Activated T-helper 1 cell treated with anti-CD3 and anti-CD28 coated beads, Interleukin-12 subunit alpha, Interleukin-12 subunit beta, Interleukin-2, Interleukin-4 antibody, amounts not matched to agents 30 ng/mL and 10 ng/mL and 1 ng/mL, durations not matched to agents 14 hours and 24 hours and 36 hours (primary cell): ENCODE measurements at places on chromosomes 3 and 15. TPM values are rescaled to one million over a fixed set of nuclear protein-coding genes. Genes with fewer than 3 reads are reported as not detected.
A peak's percentile ranks its signal among the peaks of the same experiment; 100 is the strongest.

LIPC gene
- 0.62 and 0.69 TPM in 2 replicates for total RNA-seq

DUOXA1 gene
- total RNA-seq, result 0.37 TPM in 1 of 2 replicates, not detected in the other

LRRC2 gene
- total RNA-seq, result not detected in 2 replicates

ZNF660 gene
- total RNA-seq, result 0.21 TPM in 1 of 2 replicates, not detected in the other

CCDC80 gene
- total RNA-seq, result 0.23 TPM in 1 of 2 replicates, not detected in the other

WDR93 gene
- total RNA-seq, result not detected in 2 replicates

MUC20 gene
- total RNA-seq, result 5.0 and 6.6 TPM in 2 replicates

MOBP gene
- not detected in 2 replicates for total RNA-seq

TM4SF18 gene
- total RNA-seq, result not detected in 2 replicates

IREB2 gene
- total RNA-seq, result 98.0 and 103 TPM in 2 replicates

ZNF860 gene
- 0.34 and 0.81 TPM in 2 replicates for total RNA-seq

OR5H1 gene
- not detected in 2 replicates for total RNA-seq

CFAP91 gene
- 0.24 TPM in 1 of 2 replicates, not detected in the other for total RNA-seq

PLA2G4D gene
- not detected in 2 replicates for total RNA-seq

GRCh38 chr3:52396907-52397591 lies 47.9 kb downstream of the SEMA3G start:
- no peak overlapping the region for H3K27ac ChIP-seq
- no peaks in the 10 kb centered on the region for H3K4me1 ChIP-seq
- no peak for DNase-seq
- peaks cover 14% of the 10 kb centered on the region for H3K36me3 ChIP-seq
- H3K27me3 ChIP-seq, result no peaks in the 10 kb centered on the region

DNA sequence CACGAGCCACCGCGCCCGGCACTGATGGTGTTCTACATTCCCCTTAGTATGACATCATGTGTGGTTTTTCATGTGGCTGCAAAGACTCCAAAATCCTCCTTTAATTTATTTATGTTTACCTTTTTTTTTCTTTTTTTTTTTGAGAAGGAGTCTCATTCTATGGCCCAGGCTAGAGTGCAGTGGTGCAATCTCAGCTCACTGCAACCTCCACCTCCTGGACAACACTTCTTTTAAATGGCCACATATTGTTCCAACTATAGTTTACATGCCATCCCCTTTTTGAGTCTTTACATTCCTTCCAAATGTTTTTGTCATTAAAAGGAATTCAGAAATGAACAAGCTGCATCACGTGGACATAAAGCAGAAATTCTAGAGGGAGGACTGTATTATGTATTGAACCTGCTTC lies 10.3 kb upstream of the CDV3 start:
- no peaks in the 10 kb centered on the region for H3K36me3 ChIP-seq
- H3K27me3 ChIP-seq, result peaks cover 2% of the 10 kb centered on the region
- no peak overlapping the region for H3K4me3 ChIP-seq
- H3K27ac ChIP-seq, result no peak overlapping the region
- no peaks in the 10 kb centered on the region for H3K4me1 ChIP-seq

DNA sequence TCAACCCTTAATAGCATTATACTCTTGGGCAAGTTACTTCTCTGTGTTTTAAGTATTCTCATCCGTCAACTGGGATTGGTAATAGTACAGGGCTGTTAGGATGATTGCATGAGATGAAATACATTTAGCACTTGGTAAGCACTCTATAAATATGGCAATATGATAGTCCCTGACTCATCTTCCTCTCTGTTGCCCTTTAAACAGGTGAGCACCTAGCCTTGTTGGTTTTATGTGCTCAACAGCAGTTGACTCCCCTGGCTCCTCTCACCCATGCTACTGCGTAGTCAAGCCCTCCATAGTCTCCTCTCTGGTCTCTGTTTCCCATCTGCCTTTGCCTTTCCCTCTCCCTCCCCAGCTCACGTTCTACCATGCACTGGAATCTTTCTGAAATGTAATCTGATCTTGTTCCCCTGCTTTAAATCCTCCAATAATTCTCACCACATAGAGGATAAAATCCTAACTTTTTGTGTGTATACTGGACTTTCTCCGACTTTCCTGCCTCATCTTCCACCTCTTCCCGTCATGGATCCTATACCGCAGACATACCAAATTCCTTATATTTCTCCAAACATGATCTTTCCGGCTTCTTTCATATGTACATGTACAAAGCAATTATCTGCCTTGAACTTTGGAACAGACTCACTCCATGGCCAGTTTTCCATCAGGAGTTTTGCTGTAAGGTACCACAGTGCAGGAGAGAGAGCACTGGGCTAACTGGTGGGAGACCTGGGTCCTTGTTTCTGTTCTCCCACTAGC lies 42.3 kb downstream of the FSD2 start:
- peaks cover 1% of the 10 kb centered on the region for H3K27me3 ChIP-seq
- no peak for DNase-seq
- peak overlapping the region; percentile 5 for H3K27ac ChIP-seq
- H3K4me3 ChIP-seq, result no peak overlapping the region

GRCh38 chr15:73732930-73733329 lies 20.2 kb downstream of the INSYN1 start:
- H3K36me3 ChIP-seq, result no peaks in the 10 kb centered on the region
- H3K27ac ChIP-seq, result no peak overlapping the region
- no peaks in the 10 kb centered on the region for H3K27me3 ChIP-seq
- no peaks in the 10 kb centered on the region for H3K4me1 ChIP-seq

DNA sequence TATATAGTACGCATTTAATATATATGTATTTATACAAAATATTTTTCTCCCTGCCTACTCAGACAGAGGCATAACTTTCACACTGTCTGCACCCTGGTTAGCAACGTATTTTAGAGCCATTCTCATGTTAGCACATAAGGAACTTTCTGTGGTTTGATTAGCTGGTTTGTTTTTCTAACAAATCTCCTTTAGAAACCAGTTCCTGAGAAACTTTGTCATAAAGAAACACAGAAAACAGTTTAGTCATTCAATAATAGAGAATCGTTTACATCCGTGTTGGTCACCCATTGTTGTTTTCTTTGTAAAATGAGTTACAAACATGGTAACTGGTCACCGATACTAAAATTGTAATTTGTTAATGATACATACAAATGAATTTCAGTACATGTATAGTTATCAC lies 5.9 kb upstream of the NGRN start:
- no peaks in the 10 kb centered on the region for H3K36me3 ChIP-seq
- H3K4me3 ChIP-seq, result no peak overlapping the region
- H3K27ac ChIP-seq, result no peak overlapping the region
- H3K27me3 ChIP-seq, result peaks cover 3% of the 10 kb centered on the region
- no peak for DNase-seq

GRCh38 chr3:113485161-113485609 lies 29.8 kb downstream of the SPICE1 start:
- H3K4me3 ChIP-seq, result no peak overlapping the region
- H3K4me1 ChIP-seq, result peaks cover 6% of the 10 kb centered on the region
- peak overlapping the region; percentile 3 for H3K27ac ChIP-seq
- peaks cover 16% of the 10 kb centered on the region for H3K36me3 ChIP-seq
- no peaks in the 10 kb centered on the region for H3K27me3 ChIP-seq
- peak; percentile 4 for DNase-seq

DNA sequence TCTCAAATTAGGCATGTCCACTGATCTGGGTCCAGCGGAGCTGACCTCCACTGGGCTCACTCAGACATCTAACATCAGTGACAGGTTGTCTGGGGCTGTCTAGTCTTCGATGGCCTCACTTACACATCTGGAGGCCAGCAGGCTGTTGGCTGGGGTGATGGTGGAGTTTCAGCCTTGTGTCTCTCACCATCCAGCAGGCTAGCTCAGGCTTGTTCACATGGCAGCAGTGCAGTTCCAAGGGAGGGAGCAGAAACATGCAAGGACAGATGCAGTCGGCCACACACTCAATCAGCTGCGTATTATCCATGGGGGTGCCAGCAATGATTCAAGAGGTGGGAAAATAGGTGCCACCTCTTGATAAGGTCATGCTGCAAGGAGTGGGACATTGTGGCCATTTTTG lies 292.5 kb downstream of the SHQ1 start:
- no peak overlapping the region for H3K4me3 ChIP-seq
- DNase-seq, result no peak
- H3K27me3 ChIP-seq, result no peaks in the 10 kb centered on the region
- H3K36me3 ChIP-seq, result peaks cover 2% of the 10 kb centered on the region

- no peaks in the 10 kb centered on the region for H3K36me3 ChIP-seq
- no peaks in the 10 kb centered on the region for H3K4me1 ChIP-seq
- DNase-seq, result no peak
- no peak overlapping the region for H3K4me3 ChIP-seq
Measured at GRCh38 chr3:7062714-7063113, 201.8 kb downstream of the GRM7 start.

- no peaks in the 10 kb centered on the region for H3K27me3 ChIP-seq
- no peaks in the 10 kb centered on the region for H3K36me3 ChIP-seq
- DNase-seq, result no peak
- no peak overlapping the region for H3K27ac ChIP-seq
- no peak overlapping the region for H3K4me3 ChIP-seq
- peaks cover 22% of the 10 kb centered on the region for H3K4me1 ChIP-seq
Measured at GRCh38 chr3:39050029-39050428, 1.7 kb downstream of the SCN11A start.

DNA sequence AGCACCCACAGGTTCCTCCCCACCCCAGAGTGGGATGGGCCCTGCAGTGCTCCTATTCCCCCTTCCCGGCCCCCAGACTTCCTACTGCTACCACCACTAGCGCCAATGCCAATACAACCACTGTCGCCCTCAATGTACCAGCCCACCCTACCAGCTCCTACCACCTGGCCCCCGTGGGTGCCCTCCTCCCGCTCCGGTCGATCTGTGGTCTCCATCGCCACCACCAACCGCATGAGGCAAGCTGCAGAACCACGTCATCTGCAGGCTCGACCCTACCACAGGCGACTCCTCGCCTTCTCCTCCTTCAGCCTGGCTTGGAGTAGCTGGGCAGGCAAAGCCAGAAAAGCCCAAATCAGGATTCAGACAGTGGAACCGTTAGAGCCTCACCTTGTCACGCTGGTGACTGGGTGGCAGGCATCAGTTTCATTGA lies 179.3 kb downstream of the POTEB3 start:
- DNase-seq, result no peak
- H3K4me1 ChIP-seq, result no peaks in the 10 kb centered on the region
- peaks cover 8% of the 10 kb centered on the region for H3K27me3 ChIP-seq

DNA sequence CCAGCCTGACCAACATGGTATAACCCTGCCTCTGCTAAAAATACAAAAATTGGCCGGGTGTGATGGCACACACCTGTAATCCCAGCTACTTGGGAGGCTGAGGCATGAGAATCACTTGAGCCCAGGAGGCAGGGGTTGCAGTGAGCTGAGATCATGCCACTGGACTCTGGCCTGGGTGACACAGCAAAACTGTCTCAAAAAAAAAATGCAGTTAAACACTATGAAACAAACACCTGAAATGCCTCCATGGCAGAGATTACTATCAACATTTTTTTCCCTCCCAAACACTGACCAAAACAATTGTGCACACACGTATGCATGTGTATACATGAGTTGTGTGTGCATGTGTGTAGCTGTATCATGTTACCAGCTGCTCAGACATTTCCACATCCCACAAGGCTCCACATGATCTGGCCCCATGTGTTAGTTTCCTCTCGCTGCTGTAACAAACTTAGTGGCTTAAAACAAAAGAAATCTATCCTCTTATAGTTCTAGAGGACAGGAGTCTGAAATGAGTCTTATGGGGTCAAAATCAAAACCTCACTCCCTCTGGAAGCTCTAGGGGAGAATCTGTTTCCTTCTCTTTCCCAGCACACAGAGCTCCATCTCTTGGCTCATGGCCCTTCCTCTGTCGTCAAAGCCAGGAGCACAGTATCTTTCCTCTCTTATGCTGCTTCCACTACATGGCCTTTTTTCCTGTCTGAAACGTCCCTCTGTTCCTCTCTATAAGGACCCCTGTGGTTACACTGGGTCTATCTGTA lies 34.5 kb downstream of the SLC41A3 start:
- no peak for DNase-seq
- no peak overlapping the region for H3K27ac ChIP-seq
- no peaks in the 10 kb centered on the region for H3K36me3 ChIP-seq
- peaks cover 12% of the 10 kb centered on the region for H3K4me1 ChIP-seq
- no peaks in the 10 kb centered on the region for H3K27me3 ChIP-seq

DNA sequence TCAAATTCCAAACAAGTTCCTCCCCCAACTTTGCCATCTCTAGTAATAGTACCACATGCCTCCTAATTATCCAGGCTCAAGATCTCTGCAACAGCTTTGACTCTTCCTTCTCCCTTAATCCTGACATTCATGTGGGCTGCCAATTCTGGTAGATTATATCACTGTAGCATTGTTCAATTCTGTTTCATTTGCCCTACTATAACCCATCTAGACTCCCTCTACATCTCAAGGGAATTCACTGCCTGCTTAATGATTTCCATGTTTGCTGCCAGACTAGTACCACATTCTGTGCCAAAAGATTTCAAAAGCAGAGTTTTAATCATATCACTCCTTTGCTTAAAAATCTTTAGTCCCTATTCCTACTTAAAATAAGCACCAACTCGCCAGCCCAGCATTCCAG lies 34.6 kb upstream of the PPIB start:
- no peaks in the 10 kb centered on the region for H3K27me3 ChIP-seq
- no peaks in the 10 kb centered on the region for H3K4me1 ChIP-seq
- no peak for DNase-seq
- H3K27ac ChIP-seq, result no peak overlapping the region
- no peak overlapping the region for H3K4me3 ChIP-seq

DNA sequence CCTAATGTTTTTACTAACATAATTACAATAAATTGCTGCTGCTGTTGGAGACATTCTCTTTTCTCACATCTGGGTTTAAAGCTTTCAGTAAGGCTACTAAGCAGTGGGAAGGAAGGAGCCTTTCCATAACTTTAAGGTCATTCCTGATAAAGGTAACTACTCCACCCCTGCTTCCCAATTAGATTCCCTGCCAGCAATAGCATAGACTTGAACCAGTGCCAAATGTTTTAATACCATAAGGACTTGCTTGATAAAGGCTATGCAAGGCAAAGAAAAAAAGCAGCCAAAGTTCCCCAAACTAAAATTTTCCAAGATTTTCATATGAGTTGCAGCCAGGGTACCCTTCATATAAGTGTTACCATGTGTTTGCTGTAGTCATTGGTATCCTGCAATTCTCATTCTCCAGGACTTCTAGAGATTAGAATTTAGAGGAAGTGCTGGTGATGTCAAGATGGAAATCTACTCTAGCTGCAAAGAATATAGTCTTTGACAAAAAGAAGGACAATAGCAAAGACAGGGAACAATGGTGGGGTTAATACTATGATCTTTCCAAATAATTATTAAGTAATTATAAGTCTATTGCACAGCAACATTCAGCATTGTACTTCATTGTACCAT lies 106.1 kb downstream of the FILIP1L start:
- peaks cover 9% of the 10 kb centered on the region for H3K36me3 ChIP-seq
- no peak overlapping the region for H3K27ac ChIP-seq
- peaks cover 15% of the 10 kb centered on the region for H3K4me1 ChIP-seq
- no peak for DNase-seq

DNA sequence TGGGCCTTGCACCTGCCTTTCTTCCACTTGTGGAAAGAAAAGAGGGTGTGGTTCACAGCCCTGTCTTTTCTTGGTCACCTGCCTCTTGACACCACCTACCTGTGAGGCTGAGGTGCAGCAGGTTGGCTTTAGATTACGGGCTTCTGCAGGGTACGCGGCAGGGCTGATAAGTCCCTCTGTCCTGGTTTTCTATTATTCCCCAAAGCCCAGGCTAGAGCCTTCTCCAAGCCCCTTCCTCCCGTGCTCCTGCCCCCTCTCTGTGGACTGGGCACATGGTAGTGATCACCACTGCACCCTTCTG lies 44.8 kb upstream of the HACD2 start:
- no peak for DNase-seq
- H3K4me1 ChIP-seq, result no peaks in the 10 kb centered on the region
- peaks cover 2% of the 10 kb centered on the region for H3K27me3 ChIP-seq
- no peaks in the 10 kb centered on the region for H3K36me3 ChIP-seq
- H3K27ac ChIP-seq, result no peak overlapping the region
